ENCODE measurements at places on chromosomes 16 and 17.

DNA sequence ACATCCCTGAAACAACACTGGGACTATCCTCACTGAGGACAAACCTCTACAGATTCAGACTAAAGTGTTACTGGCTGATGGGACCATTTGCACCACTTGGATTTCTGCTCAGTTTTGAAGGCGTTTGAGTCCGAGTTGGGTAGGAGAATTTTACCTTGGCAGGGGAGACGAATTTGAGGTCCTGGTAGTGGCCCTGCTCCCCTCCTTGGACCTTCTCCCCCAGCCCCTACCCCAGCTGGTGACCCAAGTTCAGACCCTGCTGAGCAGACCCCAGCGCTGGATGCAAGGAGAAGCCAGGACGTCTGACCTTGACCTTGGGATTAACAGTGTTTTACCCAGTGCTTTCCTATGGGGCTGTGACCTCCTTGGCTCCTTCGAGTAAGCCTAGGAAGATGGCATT is 13.6 kb downstream of the CACNG5 start:
- DNase-seq: no peak

GRCh38 chr17:61970030-61970429 is 42.2 kb upstream of the INTS2 start:
- no peak for DNase-seq

DNA sequence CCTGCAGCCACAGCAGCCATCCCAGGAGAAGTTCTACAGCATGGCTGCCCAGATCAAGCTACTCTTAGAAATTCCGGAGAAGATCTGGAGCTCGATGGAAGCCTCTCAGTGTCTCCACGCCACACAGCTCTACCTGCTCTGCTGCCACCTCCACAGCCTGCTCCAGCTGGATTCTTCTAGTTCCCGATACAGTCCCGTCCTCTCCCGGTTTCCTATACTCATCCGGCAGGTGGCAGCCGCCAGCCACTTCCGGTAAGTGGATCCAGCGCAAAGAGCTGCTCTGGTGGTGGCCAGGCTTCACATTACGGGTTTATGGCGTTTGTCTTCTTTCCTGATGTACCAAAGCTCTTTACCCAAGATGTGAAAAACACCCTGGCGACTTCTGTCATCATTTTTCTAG is 3.6 kb downstream of the COG1 start:
- DNase-seq: peak; percentile 90

DNA sequence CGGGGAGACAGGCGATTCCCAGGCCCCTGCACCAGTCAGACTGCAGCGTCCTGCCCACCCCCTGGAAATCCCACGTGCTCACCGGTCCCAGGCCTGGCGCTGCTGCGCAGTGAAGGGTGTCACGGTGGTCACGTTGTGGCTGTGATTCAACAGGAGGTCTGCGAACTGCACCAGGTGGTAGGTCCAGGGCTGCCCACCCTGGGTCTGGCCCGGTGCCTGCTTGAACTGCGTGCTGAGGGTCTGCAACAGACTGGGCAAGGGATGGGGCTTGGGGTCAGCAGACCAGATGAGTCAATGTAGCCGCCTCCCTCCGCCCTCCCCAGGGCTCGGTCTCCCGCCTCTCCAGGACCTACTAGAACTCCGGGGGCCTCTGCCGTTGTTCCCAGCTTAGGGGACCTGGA is 7.1 kb downstream of the MYBBP1A start:
- DNase-seq: no peak

GRCh38 chr16:22847690-22848089 is 33.7 kb downstream of the HS3ST2 start:
- no peak for DNase-seq

DNA sequence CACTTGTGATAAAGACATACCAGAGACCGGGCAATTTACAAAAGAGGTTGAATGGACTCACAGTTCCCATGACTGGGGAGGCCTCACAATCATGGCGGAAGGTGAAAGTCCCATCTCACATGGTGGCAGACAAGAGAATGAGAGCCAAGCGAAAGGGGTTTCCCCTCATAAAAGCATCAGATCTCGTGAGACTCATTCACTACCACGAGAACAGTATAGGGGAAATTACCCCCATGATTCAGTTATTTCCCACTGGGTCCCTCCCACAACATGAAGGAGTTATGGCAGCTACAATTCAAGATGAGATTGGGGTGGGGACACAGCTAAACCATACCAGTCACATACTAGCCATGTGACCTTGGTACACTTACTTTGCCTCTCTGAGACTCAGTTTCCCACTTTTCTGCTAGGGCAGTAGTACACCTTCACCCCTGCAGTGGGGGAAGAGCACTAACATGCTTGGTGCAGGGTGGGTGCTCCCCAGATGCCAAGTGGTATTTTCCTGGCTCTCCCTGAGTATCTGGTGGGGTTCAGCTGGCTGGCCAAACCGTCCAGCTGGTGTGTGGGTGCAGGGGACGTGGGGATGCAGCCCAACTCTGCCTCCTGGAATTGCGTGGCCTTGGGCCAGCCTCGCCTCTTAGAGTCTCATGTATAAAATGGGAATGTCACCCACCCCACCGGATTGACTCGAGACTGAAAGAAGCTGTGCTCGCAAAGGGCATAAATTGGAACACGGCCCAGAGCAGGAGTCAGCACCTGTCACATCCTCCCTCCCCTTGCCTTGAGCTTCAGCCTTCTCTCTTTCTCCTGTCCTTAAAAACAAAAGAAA is 364.1 kb downstream of the CPPED1 start:
- DNase-seq: peak; percentile 12

GRCh38 chr16:57945740-57946138 is 25.2 kb downstream of the CNGB1 start:
- no peak for DNase-seq

Data from NCI-H510A treated with DMSO at 0.1 percent for 48 hours (cell line).